KBM-7 (cell line): ENCODE measurements at places on chromosomes 11 and 22.
A peak's percentile ranks its signal among the peaks of the same experiment; 100 is the strongest.

DNA sequence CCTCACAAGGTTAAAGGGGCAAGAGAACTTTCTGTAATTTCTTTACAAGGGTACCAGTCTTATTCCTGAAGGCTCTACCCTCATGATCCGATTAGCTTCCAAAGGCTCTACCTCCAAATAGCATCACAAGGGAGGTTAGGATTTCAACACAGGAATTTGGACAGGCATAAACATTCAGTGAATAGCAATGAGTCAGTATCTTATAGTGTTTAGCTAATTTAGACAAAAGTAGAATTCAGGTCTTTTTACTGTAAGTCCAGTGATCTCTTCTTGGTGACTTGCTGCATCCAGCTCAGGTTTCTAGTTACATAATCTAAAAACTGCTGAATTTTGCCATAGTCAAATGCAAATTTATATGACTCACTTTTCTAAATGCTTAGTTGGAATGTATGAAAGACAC, 1995.6 kb upstream of the RAG2 start:
- DNase-seq, result no peak

DNA sequence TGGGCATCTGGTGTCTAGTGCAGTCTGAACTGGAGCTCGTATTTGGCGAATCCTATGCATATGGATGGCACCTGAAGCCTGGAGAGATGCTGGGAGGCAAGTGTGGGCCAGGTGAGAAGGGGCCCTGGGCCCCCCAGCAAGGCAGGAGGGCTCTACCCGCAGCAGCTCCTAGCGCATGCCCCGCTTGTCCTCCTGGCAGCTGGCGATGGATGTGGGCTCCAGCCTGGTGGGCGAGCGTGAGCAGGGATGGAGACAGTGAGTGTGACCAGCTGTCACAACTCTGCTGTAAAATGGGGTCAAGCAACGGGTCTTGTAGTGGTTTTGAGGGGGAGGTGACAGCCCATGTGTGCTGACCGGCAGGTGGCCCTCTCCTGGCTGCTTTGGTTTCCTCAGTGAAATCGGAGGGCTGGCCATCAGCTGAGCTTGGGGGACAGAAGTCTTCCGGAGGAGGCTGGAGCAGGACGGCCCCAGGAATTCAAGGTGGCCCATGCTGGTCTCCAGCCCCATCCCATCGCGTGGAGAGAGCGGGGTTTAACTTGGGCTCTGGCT, 12.0 kb downstream of the FRMD8 start:
- DNase-seq, result no peak

- no peak for DNase-seq
Measured at GRCh38 chr11:2515401-2516275, 70.8 kb downstream of the KCNQ1 start.

- DNase-seq, result no peak
Measured at GRCh38 chr11:20887137-20887536, 217.8 kb downstream of the NELL1 start.

DNA sequence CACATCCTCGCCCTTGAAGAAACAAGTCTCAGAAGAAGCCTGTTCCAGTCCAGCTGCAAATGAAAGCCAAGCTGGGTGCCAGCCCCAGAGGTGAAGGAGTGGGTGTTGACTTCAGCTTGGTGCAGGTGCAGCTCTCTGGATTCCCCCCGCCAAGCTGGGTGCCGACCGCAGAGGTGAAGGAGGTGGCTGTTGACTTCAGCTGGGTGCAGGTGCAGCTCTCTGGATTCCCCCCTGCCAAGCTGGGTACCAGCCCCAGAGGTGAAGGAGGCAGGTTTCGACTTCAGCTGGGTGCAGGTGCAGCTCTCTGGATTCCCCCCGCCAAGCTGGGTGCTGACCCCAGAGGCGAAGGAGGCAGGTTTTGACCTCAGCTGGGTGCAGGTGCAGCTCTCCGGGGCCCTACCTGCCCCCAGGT, 1234.0 kb downstream of the TBC1D22A start:
- no peak for DNase-seq

- no peak for DNase-seq
Measured at GRCh38 chr11:11843642-11844041, 1.9 kb downstream of the USP47 start.

DNA sequence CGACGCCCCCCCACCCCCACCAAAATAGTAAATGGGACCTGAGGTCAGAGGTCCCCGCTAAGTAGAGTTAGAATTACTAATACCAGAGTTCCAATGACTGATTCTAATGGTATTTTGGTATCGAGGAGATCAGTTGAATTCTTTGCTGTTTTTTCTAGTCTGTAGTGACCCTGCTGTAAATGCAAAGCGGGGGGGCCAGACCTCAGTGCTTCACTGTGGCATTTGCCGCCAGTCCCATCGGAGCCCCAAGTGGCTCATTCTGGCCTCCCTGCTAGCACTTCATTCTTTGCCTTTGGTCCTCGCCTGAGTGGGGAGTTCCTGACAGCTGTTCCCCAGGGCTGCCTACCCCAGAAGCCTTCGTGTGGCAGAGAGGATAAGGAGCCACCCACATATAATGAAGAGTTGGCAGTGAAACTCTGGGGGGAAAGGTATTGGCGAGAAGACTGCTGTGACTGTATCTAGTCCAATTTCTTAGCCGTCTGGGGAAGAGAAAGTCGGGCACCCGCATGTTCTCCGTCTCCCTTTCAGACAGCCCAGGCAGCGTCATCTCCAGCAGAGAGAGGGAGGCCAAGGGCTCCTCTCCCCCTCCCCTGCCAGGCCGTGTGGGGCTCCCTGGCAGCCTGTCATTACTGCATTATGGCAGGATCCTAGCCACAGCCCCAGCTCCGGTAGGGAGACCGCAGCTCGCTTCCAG, 19.4 kb upstream of the CABP7 start:
- DNase-seq, result no peak

GRCh38 chr11:62539238-62539925, 7.2 kb downstream of the AHNAK start:
- no peak for DNase-seq

GRCh38 chr11:85627332-85627997, at the start of gene DLG2:
TSS of gene DLG2 (minus strand) at chr11:85627344.
- peak; percentile 14 for DNase-seq

- DNase-seq, result no peak
Measured at GRCh38 chr22:32158712-32159533, at the start of gene C22orf42. TSS of gene C22orf42 (minus strand) at chr22:32159303. CDS start at chr22:32159215, 88 bp downstream.

DNA sequence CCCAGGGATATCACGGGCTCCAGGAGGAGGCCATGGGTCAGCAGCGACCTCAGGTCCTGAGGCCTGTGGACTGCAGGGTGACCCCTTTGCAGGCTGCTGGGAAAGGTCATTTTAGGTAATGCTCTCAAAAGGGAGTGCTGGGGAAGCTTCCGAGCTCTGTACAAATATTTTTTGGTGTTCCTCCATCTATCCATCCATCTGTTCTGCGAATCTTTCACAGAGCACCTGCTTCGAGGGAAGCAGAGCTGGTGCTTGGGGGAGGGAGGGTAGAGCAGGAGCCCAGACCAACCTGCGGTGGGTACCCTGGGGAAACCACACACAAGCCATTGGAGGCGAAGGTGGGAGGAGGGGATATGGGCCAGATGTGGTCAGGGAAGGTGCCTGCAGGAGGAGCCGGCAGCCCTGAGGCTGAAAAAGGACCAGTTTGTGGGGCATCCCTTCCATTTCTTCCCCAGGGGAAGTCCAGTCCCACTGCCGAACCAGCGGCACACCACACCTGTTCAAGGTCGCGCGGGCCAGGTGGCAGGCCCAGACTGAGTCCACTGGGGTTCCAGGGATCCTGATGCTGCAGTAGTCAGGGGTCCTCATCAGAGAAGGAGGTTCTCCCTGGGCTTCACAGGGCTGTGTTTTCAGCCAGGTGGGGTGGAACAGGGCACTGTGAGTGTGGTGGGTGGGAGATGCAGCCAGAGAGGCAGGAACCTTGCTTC, 13.1 kb downstream of the GNAZ start:
- DNase-seq, result no peak

DNA sequence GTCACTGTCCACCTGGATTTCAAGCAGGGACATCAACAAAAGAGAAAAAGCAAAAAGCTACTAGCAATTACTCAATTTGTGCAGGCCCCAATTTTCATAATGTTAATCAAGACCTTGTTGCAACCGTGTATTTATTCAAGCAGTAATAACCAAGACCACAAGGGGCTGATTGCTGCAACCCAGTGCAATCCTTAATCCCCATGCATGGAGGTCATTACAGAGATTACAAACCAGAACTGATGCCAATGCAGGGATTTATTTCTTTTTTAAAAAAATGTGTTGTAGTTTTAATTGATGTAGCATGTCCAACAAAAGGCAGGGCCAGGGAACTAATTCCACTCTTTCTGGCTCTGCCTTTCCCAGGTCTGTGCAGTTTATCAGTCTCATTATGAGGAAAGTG, 18.4 kb downstream of the TECTA start:
- DNase-seq, result no peak

DNA sequence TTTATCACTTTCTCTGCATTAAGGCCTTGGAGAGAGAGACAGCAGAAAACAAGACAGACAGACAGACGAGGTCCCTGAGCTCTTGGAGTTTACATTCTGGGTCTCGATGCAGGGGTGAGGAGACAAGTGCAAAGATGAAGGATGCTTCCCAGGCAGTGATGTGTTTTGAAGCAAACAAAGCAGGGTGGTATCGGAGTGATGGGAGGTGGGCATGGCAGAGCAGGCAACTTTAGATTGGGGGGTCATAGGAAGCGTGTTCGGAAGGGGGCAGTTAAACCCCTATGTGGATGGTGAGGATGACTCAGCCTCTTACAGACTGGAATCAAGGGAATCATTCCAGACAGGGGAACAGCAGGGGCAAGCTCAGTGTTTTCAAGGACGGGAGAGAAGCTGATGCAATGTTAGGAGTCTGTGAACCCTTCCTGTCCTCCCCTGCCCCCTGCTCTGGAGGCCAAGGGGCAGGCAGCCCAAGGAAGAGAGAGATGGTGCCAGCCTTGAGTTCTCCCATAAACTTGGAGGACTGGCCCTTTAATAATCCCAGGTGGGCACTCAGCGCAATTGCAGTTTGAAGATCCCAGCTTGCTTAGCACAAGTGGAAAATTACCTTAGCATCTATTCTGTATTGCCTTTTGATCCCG, 180.2 kb downstream of the CHST1 start:
- no peak for DNase-seq

- DNase-seq, result no peak
Measured at GRCh38 chr11:83127310-83127637, 29.7 kb upstream of the PCF11 start.

DNA sequence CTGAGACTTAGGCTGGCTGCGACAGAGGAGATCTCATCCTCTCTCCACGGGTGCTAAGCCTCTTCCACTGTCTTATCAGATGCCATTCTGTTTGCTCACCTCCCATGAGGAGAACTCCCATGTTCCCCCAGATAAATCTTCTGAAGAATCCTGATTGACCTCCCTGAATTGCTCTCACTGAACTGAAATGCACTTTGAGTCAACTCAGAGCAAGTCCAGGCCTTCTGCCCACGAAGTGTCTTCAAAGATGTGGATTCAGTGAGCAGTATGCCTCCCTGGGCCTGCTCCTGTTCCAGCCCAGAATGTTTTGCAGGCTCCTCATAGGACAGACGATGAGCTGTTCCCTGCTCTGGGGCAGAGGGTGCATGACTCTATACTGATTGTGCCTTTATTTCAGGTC, 17.4 kb downstream of the TUB start:
- no peak for DNase-seq

GRCh38 chr11:66011239-66011784, 496 bp upstream of the CST6 start:
- no peak for DNase-seq

DNA sequence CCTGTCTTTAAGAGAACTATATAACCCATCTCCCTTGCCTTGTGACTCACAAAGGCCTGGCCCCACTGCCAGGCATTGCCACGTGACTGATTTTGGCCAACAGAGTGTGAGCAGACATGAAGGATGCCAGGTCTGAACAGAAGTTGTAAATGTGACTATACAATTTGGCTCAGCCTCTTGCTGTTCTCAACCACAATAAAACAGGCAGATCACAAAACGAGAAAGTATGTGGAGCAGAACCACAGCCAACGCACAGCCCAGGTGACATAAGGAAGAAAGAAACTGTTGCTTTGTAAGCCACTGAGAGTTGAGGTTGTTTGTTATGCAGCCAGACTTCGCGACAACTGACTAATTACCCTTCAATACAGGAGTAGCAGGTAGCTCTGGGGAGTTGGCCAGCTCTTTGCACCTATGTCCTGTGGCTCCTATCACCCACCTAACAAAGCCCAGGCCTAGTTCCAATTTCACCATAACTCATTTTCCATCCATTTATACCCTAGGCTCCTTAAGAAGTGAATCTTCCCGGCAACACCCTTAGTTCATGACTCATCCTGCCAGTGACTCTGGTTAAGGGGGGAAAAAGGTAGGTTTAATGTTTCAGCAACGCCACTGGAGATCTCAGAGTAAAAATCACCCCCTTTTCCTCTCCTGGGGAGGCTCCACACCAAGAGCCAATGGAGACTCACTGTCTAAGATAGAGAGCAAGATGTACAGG, 53.7 kb downstream of the GALNT18 start:
- no peak for DNase-seq

GRCh38 chr11:7485186-7486097, at the start of gene OLFML1:
TSS of gene OLFML1 (plus strand) at chr11:7485506. CDS start at chr11:7485876, 370 bp downstream.
- no peak for DNase-seq

DNA sequence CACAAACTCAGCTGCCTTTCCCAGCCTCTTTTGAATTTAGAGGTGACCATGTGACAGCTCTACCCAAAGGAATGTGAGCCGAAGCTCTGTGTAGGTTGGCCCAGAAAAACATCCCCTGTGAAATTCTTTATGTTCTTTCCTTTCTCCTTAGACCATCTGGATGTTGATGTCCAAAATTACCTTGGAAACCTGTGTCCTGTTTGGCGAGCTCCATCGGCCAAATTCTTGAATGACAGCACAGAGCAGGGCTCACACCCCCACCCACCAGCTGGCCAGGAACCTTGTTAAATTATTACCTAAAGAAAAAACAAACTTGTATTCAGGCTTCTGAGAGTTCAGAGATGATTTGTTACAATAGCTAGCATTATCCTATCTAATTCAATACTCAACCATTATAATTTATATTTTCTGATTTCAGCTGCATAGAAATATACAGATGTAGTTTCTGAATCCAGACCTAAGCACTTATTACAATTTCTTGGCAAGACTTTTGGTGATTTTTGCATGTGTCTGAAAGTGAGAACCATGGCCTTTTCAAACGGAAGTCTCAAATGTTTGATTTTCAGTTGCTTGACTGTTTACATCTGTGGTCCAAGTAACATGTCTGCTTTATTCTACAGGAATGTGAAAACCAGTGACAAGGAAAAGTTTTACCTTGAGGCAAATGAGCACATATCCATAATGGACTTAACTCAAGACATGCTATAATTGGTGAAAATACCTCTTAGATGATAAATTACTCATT, 554.2 kb downstream of the NTM start:
- no peak for DNase-seq
